ENCODE measurements at places on chromosomes 3 and 15. TPM values are rescaled to one million over a fixed set of nuclear protein-coding genes. Genes with fewer than 3 reads are reported as not detected.

The PRICKLE2 gene
- not detected for total RNA-seq

The SNTN gene
- not detected for total RNA-seq

The SLC35G2 gene
- total RNA-seq: 6.4 TPM

The GHRL gene
- not detected for total RNA-seq

The GOLGA8N gene
- total RNA-seq: 10.0 TPM

The SLC7A14 gene
- not detected for total RNA-seq

The SEMA3B gene
- 0.77 TPM for total RNA-seq

The ANKDD1A gene
- total RNA-seq: 8.9 TPM

The TMCO5A gene
- total RNA-seq: not detected

GRCh38 chr3:12591997-12592715 is 35.3 kb downstream of the MKRN2 start:
- no peak for DNase-seq

DNA sequence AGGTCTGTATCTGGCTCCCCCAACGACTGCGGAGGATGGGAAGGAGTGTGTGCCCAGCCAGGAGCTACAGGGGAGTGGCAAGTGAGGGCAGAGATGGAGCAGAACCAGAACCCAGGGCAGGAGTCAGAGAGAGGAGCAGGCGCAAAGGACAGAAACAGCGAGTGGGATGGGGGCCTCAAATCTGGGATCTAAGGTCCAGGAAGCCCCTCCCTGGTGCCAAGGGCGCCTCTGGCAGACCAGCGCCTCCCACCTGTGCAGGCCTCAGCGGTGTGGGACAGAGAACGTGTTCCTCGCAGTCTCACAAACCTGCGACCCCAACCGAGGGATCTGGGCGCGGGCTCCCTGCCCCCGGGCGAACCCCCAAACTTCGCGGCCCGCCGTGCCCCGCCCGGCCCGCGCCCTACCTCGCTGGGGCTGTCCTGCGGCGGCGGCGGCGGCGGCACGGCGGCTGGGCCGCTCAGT is 301 bp downstream of the PCBP4 start:
- no peak for DNase-seq

- no peak for DNase-seq
Observed at GRCh38 chr15:63006032-63006878, 36.3 kb upstream of the TPM1 start.

- DNase-seq: no peak
Observed at GRCh38 chr3:151592287-151592686, 131.4 kb upstream of the IGSF10 start.

DNA sequence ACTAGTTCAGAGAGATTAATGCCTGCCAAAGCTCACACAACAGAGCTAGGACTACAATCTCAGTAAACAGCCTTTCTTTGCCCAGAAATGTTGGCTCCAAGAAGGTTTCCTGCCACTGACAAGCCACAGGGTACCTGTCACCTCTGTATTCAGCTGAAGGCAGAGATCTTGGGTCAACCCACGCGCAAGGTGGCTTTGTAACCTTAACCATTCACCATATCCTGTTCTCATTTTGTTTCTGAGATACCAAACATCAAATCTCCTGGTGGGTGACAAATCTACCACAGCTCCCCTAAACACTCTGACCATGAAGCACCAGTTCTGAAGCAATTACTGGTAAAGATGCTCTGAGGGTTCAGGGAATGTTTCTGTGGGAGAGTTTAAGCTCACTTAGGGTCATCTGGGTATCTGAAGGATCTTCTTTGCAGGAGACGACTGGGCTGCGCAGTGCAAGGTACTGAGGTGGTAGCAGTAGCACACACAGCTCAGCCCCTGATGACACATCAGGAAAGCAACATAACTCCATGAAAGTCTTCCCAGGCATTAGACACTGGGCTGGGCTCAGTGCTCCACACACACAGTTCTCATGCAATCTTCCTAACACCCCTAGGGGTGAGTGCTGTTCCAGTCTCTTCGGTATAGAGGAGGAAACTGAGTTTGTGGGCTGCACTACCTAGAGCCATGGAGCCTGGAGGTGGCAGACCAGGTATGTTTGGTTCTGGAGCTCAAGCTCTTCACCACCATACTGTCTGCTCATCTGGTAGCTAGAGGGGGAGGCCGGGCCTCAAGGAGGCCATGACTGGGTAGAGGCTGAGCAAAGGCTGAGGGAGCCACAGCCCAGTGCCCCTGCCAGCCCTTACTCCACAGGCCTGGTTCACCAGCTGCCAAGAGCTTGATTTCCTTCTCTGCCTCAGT is 7.7 kb downstream of the CXCR6 start:
- peak; percentile 60 for DNase-seq

DNA sequence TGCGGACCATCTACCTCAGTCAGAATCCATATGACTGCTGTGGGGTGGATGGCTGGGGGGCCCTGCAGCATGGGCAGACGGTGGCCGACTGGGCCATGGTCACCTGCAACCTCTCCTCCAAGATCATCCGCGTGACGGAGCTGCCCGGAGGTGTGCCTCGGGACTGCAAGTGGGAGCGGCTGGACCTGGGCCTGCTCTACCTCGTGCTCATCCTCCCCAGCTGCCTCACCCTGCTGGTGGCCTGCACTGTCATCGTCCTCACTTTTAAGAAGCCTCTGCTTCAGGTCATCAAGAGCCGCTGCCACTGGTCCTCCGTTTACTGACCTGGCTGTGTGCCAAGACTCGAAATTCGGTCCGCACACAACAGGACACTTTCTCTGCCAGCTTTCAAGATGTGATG is 21.9 kb downstream of the NRROS start:
- DNase-seq: no peak

- DNase-seq: no peak
Observed at GRCh38 chr3:15283702-15284101, 48.7 kb downstream of the SH3BP5 start.

- no peak for DNase-seq
Observed at GRCh38 chr15:38622304-38622703, 57.7 kb upstream of the RASGRP1 start.

DNA sequence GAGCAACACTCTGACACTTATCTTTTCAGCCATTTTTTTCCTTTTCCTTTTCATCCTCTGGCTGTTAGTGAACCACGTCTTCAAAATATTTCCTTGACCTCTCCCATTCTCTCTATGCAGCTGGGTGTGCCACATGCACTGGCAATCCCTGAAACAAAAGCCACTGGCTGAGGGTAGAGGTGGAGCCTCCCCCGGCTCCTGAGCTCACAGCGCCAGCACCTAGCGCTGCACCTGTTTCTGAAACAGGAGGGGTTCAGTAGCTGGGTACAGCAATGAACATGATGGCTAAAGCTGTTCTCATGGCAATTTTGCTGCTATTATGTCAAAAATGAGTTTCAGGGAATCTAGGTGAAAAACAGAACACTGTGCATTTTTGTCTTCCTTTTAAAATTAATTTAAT is 314.7 kb upstream of the ATP10A start:
- DNase-seq: no peak

DNA sequence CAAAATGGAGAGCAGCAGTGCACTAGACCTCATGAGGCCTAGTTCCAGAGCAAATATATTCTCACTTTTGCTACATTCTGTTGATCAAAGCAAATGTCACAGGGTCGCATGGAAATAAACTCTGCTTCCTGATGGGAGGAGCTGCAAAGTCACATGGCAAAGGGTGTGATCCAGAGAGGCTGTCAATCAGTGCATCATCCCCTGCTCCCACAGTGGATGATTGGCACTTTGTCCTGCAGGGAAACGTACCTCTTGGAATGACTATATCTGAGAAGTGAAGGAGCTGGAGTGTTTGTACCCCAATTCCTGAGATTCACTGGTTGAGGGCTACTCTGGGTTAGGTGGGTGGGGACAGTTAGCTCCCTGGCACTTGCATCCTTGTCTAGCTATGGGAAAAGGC is 195.1 kb upstream of the CTDSPL start:
- no peak for DNase-seq

DNA sequence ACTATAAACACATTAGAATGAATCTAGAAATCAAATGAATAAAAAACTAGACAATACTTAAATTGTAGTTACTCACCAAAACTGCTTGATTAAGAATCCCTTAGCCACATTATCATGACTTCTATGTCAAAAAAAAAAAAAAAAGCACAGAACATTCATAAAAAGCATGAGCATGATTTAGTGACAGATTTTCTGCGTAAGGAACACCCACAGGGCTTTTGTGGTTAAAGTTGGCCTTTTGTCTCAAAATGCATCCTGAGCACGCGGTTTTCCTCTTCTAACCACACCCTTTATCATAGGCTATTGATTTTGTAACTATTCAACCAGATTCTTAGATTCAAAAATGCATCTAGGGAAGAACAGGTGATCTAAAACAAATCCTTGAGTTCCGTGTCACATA is 334.0 kb upstream of the NR2F2 start:
- no peak for DNase-seq

- DNase-seq: no peak
Observed at GRCh38 chr3:16073203-16073602, 101.3 kb upstream of the GALNT15 start.

DNA sequence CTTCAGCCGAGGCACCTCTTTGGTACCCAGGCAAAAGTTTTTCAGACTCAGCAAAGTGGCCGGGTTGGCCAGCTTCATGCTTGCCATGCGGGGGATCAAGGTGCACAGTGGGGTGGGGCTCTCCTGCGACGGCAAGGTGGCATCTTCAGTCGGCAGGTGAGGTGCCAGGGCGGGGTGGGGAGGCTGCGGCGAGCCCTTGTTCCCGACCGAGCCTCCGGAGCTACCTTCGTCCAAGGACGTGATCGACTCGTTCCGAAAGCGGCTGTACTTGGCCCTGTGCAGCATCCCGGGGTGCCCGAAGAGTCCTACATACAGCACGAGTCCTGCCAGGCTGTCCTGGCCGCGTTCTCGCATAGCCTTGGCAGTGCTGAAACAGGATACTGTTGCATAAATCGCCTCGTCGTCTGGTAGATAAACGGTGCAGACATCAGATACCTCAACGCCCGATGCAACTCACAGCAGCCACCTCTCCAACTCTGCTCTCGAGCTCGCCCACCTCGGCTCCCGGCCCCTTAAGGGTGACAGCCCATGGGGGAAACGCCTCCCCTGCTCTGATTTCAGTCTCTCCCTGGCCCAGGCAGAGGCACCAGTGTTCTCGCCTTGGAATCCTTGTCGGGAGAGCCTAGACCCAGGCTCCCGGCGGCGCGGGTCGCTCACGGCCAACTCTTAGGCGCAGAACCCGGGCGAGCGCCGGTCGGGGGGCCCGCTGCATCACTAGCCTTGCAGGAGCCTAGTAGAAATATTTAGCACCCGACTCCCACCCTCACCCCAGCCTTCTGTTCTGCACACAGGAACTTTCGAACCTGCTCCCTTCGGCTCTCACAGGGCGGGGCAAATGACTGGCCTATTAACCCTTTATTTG is 826 bp downstream of the SHC4 start:
- DNase-seq: no peak

DNA sequence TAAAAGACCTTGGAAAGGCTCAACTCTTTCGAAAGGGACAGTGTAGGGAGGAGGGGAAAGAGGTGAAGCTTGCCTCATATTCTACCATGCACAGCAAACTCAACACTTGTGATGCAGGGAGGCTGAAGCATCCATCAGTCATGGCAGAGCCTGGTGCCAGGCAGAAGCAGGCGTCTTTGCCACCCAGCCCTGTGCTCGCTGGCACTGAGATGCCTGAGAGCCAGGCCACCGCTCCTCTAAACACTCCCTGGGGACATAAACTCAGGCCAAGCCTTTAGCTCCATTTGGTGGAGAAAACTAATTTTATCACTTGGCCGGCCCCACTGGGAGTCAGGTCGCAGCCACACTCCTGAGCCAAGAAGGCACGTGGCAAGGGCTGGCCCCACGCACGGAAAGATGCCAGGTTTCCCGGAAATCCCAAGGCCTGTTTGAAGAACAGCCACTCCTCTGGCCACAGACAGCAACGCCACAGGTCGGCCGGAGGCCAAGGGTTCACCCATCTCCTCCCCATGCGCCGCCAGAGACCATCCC is 30.7 kb downstream of the XXYLT1 start:
- no peak for DNase-seq

DNA sequence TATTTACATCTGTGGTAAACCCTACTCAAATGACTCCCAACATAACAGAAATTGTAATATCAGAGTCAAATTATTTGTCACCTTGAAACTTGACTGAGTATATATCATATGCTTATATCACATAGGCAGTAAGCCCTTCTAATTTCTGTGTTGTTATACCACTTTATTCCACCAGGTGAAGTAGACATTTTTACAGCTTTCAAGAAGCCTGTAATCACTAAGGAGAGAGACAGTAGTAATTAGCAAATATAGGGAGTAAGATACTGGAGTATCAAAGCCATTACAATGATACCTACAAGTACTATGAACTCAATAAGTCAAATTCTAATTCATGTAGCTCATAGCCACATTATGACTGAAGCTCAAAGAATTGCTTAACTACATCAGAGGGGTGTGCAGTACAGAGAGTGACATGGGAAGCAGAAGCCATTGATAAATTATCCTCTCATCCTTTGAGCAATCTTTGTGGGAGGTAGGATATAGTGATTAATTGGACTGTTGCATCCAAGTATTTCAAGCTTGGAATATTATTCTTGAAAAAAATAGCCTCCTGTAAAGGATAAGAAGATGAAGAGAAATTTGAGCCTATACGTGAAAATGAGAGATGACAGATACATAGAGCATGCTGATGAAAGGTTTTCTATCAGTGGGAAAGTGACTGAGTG is 1005.9 kb downstream of the ZPLD1 start:
- DNase-seq: no peak

- no peak for DNase-seq
Observed at GRCh38 chr3:79039192-79039591, 728.6 kb downstream of the ROBO1 start.

GRCh38 chr3:181317508-181317907 is 328.0 kb upstream of the DNAJC19 start:
- no peak for DNase-seq

DNA sequence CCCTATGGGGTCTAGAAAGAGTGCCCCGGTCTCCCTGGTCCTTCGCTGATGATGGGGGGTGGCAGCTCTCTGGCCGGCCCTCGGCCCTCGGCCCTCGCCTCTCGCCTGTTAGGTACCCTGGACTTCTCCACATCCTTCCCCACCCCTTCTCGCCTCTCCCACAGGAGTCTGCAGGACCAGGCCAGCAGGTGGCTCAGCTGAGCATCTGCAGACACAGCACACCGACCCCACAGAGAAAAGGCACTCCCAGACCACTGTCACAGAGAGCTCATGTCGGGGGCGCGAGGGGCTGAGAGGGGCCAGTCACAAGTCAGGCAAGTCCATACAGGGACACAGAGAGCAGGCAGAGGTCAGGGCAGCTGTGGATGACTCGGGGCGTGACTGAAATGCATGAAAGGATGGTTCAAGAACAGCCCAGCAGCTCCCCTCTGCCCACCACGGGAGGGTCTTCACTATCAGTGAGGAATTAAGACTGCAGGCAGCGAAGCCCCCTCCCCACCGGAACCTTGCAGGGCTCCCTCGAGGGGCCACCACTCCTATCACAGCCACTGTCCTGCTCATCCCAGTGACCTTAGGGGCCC is 181.7 kb upstream of the NSMCE3 start:
- no peak for DNase-seq

- DNase-seq: no peak
Observed at GRCh38 chr3:2452249-2452648, 353.6 kb downstream of the CNTN4 start.

DNA sequence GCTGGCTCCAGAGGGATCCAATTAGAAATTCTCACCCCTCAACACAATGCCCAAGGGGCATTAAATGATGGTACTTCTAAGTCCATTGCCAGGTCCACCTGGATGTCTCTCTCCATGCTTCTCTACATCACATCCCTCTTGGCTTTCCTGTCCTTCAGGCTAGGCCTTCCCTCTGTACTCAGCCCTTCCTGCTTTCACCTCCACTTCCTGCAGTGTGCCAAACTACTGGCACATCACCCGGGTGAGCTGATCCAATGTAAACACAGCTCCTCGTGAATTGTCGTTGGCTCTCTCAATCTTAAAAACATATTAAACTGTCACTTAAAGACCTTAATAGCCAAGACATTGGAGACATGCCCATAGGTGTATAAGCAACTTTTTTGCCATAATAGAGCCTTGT is 4.0 kb downstream of the LMCD1 start:
- DNase-seq: no peak

Measured in activated naive CD4-positive, alpha-beta T cell treated with anti-CD3 and anti-CD28 coated beads, Interleukin-2, amount 50 U/mL, for 72 hours (primary cell).